ENCODE measurements at places on chromosomes 13 and 19. TPM values are rescaled to one million over a fixed set of nuclear protein-coding genes. Genes with fewer than 3 reads are reported as not detected.

AZU1 gene
- not detected for total RNA-seq

DNA sequence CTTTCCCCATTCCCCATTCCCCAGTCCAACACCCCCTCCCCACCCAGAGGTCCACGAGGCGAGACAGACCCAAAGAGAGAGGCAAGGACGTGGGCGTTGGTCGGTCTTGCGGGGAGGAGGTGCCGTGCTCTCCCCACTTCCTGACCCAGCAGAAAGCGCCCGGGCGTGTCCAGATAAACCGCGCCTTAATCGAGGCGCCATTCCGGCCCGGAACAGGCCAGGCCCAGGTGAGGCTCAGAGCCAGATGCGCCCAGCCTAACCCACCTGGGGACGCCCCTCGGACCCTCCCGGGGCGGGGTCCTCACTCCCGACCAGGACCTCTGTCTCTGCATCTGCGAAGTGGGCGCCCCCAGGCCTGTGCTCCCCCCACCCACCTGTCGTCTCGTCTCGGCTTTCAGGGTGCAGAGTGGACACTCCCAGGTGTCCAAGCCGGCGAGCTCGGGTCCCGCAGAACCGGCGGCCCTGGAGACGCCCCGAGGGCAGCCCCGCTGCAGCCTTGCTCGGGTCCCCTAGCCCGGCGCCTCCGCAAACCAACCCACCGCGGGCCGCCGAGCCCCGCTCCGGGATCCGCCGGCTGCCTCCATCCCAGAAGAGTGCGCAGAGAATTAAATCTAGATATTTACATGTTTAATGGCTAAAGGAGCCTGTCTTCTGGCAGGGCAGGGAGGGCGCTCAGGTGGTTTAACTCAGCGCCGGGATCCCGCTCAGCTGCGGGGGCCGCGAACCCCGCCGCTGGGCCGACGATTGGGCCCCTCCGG lies 5.0 kb upstream of the ONECUT3 start:
- H3K36me3 ChIP-seq, result no peaks in the 10 kb centered on the region
- peaks cover 10% of the 10 kb centered on the region for H3K27me3 ChIP-seq
- H3K4me3 ChIP-seq, result peak overlapping the region; percentile 81
- H3K27ac ChIP-seq, result peak overlapping the region; percentile 90
- H3K4me1 ChIP-seq, result no peaks in the 10 kb centered on the region

DNA sequence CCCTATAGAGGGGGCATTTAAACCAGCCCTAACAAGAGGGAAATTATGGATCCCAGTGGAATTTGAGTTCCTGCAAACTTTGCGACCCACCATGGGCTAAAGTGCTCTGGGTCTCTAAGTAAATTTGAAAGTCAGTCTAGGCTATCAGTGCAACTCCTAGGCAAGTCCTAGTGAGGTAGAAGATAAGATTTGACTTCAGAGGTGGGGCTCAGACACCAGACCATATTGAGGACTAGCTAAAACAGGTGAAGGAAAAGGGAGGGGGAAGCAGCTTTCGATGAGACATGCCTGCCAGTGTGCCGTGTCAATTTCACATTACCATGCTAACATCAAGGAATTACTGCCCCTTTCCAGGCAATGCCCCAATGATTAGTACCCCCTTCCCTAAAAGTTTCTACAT lies 38.4 kb downstream of the CD320 start:
- peak overlapping the region; percentile 74 for H3K4me3 ChIP-seq
- DNase-seq, result no peak
- no peaks in the 10 kb centered on the region for H3K27me3 ChIP-seq
- H3K36me3 ChIP-seq, result no peaks in the 10 kb centered on the region

- H3K36me3 ChIP-seq, result peaks cover 5% of the 10 kb centered on the region
- H3K4me1 ChIP-seq, result peaks cover 27% of the 10 kb centered on the region
- no peaks in the 10 kb centered on the region for H3K27me3 ChIP-seq
- peak; percentile 100 for DNase-seq
These were observed 1.8 kb upstream of the ANGPTL4 start for GRCh38 chr19:8361921-8362793.

ZNF700 gene
- 5.9 TPM for total RNA-seq

DNA sequence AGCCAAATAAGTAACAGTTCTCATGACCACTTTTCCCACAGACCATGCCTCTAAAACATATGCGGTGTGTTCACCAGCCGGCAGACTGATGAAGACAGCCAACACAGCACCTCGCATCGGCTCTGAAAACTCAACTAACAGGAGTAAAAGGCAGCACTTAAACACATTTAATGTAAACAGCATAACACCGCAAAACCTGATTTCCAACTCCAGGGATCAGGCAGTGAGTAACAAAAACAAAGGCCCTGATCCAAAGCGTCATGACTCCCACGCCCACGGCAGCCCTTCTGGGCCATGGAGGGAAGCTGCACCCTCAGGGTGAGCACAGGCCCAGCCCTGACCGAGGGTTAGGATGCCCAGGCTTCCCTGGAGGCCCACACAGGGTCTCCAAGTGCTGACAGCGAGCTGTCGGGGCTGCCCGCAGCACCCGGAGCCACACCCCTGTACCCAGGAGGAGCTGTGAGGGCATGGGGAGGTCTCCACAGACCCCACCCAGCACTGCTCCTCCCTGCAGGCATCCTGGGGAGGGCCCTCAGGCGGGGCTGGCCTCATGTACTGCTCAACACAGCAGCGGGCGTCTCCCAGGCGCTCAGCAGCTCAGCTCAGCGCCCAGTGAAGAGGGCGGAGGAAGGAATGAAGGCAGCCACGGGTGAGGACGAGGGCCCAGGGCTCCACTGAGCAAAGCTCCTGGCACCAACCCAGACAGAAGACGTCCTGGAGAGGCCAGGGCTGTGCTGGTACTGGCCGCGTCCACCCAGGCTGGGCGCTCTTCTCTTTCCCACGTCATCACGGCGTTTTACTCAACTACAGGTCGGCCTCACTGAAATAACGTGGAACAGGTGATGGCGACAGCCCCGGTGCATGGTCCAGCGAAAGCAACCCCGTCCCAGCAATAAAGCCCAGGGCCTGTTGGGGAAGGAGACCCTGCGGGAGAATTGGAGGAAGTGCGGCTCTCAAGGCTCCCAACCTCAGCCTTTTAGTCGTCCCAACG lies 53.7 kb downstream of the RASA3 start:
- H3K27ac ChIP-seq, result peak overlapping the region; percentile 19
- peak; percentile 69 for DNase-seq
- H3K4me1 ChIP-seq, result peaks cover 18% of the 10 kb centered on the region
- no peaks in the 10 kb centered on the region for H3K27me3 ChIP-seq

NLRP9 gene
- total RNA-seq, result not detected

CATSPERD gene
- not detected for total RNA-seq

GRCh38 chr13:110329798-110330461 lies 22.8 kb downstream of the COL4A2 start:
- peaks cover 6% of the 10 kb centered on the region for H3K36me3 ChIP-seq
- H3K27ac ChIP-seq, result no peak overlapping the region
- H3K27me3 ChIP-seq, result no peaks in the 10 kb centered on the region
- no peak overlapping the region for H3K4me3 ChIP-seq
- DNase-seq, result no peak

GRCh38 chr13:97339019-97339987 lies 94.7 kb upstream of the RAP2A start:
- no peak for DNase-seq
- no peaks in the 10 kb centered on the region for H3K36me3 ChIP-seq
- H3K27ac ChIP-seq, result no peak overlapping the region
- no peaks in the 10 kb centered on the region for H3K4me1 ChIP-seq
- H3K4me3 ChIP-seq, result no peak overlapping the region

SIGLEC8 gene
- not detected for total RNA-seq

DNA sequence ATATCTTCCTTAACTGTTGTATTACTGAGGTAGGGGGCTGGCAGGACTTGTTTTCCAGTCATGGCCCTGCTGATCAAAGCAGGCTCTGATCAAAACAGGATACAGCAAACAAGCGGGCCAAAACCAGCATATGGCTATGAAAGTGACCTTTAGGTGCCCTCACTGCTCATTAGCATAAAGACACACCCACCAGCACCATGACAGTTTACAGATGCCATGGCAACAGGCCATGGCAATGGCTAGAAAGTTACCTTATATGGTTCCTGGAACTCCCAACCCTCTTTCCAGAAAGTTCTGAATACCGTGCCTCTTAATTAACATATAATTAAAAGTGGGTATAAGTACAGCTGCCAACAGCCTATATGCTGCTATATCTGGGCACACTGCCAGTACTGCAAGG lies 551.4 kb upstream of the SGCG start:
- no peaks in the 10 kb centered on the region for H3K27me3 ChIP-seq
- DNase-seq, result no peak
- no peak overlapping the region for H3K27ac ChIP-seq

DNA sequence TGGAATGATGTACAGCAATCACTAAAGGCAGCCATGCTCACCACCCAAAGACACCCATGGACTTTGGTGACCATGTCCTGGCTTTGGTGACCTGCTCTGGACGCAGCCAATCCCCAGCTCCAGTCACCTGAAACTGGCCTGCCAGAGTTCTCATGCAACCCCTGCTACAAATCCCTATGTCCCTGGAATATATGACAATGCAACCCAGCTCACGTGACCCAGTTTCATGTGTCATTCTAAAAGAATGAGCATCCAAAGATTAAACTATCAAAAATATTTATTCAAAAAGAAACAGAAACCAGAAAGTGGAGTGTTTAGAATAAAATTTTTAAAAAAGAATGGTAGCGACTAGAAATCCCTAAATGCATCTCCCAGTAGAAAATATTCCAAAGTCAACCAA lies 203.3 kb upstream of the IRS2 start:
- no peaks in the 10 kb centered on the region for H3K36me3 ChIP-seq
- no peaks in the 10 kb centered on the region for H3K27me3 ChIP-seq
- H3K27ac ChIP-seq, result no peak overlapping the region
- H3K4me3 ChIP-seq, result no peak overlapping the region

DNA sequence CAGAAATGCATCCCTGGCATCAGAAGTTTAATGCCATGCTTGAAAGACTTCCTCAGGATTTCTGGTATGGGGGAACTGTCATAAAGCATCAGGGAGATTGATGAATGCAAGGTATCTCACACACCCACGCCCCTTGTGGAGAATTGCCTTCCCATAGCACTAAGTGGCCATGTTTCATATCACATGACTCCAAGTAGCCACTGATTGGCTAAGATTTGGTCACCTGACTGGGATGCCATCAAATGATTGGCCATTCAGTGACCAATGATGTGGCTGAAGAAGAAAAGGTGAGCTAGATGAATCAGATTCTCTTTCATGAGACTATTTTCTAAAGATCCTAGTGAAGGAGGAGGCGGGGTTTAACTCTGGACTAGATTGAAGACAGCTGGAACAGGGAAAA lies 7.3 kb downstream of the KLK8 start:
- H3K4me3 ChIP-seq, result no peak overlapping the region
- no peak for DNase-seq
- H3K27ac ChIP-seq, result no peak overlapping the region
- H3K27me3 ChIP-seq, result peaks cover 26% of the 10 kb centered on the region
- no peaks in the 10 kb centered on the region for H3K36me3 ChIP-seq
- no peaks in the 10 kb centered on the region for H3K4me1 ChIP-seq

DNA sequence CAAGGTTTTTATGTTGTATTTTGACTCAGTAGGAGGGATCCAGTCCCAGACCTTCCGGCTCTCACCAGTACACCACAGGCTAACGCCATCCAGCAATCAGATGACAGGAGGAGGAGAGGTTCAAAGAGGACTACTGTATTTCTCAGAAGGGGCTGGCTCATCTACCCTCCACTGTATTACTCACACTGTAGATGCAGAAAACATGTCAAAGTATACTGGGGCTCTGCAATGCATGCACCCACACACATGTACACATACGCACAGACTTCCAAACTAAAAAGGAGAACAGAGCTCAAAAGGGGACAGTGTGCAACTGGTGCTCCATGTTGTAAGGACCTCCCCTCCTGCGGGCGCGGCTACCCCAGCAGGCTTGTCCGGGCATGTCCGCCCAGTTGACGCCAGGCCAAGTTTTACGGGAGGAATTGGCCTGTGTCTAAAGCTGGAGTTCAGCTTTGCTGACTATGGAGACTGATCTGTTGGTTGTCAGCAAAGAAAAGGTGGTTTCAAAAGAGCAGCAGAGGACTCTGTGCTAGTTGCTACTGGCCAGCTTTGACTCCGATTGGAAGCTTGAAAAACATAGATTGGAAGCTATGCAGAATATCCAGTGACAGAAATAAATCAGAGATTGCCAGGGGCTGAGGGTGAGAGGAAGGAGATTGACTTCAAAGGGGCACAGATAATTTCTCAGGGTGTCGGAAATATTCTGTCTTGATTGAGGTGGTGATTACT lies 314.2 kb downstream of the DLEU7 start:
- H3K27me3 ChIP-seq, result no peaks in the 10 kb centered on the region
- H3K4me1 ChIP-seq, result peaks cover 37% of the 10 kb centered on the region
- H3K27ac ChIP-seq, result peak overlapping the region; percentile 98
- peak; percentile 92 for DNase-seq

GRCh38 chr13:59442944-59443486 lies 720.7 kb downstream of the DIAPH3 start:
- no peak overlapping the region for H3K4me3 ChIP-seq
- no peaks in the 10 kb centered on the region for H3K4me1 ChIP-seq
- no peak for DNase-seq
- H3K27ac ChIP-seq, result no peak overlapping the region
- peaks cover 34% of the 10 kb centered on the region for H3K27me3 ChIP-seq
- H3K36me3 ChIP-seq, result no peaks in the 10 kb centered on the region

ZNF419 gene
- total RNA-seq, result 18.4 TPM

FPR3 gene
- total RNA-seq, result not detected

ASPDH gene
- total RNA-seq, result not detected

GRCh38 chr13:67791047-67791446 lies 560.9 kb upstream of the PCDH9 start:
- H3K27ac ChIP-seq, result no peak overlapping the region
- H3K4me1 ChIP-seq, result no peaks in the 10 kb centered on the region
- H3K4me3 ChIP-seq, result no peak overlapping the region

GRCh38 chr13:73248711-73249580 lies 190.1 kb downstream of the KLF5 start:
- peak; percentile 92 for DNase-seq
- peaks cover 28% of the 10 kb centered on the region for H3K4me1 ChIP-seq
- peak overlapping the region; percentile 85 for H3K27ac ChIP-seq
- H3K36me3 ChIP-seq, result no peaks in the 10 kb centered on the region
- H3K27me3 ChIP-seq, result no peaks in the 10 kb centered on the region

- no peaks in the 10 kb centered on the region for H3K27me3 ChIP-seq
- no peak for DNase-seq
- peaks cover 29% of the 10 kb centered on the region for H3K36me3 ChIP-seq
- no peak overlapping the region for H3K27ac ChIP-seq
These were observed 14.3 kb upstream of the BCAM start for GRCh38 chr19:44794610-44795009.

- H3K4me3 ChIP-seq, result no peak overlapping the region
- DNase-seq, result peak; percentile 55
- H3K27me3 ChIP-seq, result no peaks in the 10 kb centered on the region
- peaks cover 10% of the 10 kb centered on the region for H3K4me1 ChIP-seq
- no peak overlapping the region for H3K27ac ChIP-seq
These were observed 23.3 kb downstream of the PBX4 start for GRCh38 chr19:19595171-19595701.

COPE gene
- 310 TPM for total RNA-seq

- H3K4me1 ChIP-seq, result no peaks in the 10 kb centered on the region
- no peaks in the 10 kb centered on the region for H3K36me3 ChIP-seq
- H3K27ac ChIP-seq, result no peak overlapping the region
- DNase-seq, result no peak
- H3K4me3 ChIP-seq, result no peak overlapping the region
These were observed 97.6 kb downstream of the ZNF536 start for GRCh38 chr19:30469774-30470173.

GRCh38 chr13:26528527-26528926 lies 29.0 kb upstream of the WASF3 start:
- no peaks in the 10 kb centered on the region for H3K4me1 ChIP-seq
- no peak overlapping the region for H3K4me3 ChIP-seq
- no peak for DNase-seq
- no peaks in the 10 kb centered on the region for H3K36me3 ChIP-seq
- H3K27me3 ChIP-seq, result peaks cover 73% of the 10 kb centered on the region
- no peak overlapping the region for H3K27ac ChIP-seq

All from MCF 10A (cell line).